ENCODE measurements at places on chromosomes 5 and 9.

- no peak for DNase-seq
These were observed 42.4 kb upstream of the MACIR start for GRCh38 chr5:103216137-103216536.

DNA sequence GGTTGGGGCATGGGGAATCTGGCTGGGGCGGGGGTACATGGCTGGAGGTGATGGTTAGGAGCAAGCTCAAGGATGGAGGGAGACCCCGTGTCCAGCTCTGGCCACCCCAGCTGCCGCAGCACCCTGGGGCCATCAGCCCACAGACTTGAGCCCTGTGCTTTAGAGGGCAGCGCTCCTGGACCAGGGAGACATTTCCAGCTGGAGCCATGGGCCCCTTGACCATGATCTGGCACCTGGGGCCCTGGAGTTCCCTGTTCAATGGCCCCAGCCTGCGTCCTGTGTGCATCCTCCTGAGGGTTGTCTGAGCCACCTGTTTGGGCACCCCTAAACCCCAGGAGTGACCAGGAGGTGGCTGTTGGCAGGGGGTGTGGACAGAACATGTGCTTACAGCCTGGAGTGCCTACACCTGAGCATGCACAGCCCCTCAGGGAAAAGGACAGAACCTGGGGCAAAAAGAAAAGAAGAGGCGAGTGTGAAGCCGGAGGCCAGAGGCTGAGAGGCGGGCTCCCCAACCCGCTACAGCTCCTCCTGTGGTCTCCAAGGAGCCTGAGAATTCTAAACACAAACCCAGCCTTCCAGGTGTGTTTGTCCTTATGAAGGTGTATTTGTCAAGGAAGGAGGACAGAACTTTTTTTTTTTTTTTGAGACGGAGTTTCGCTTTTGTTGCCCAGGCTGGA lies 126.7 kb downstream of the C9orf50 start:
- no peak for DNase-seq

GRCh38 chr9:124541824-124542223 lies 34.6 kb upstream of the NR5A1 start:
- no peak for DNase-seq

DNA sequence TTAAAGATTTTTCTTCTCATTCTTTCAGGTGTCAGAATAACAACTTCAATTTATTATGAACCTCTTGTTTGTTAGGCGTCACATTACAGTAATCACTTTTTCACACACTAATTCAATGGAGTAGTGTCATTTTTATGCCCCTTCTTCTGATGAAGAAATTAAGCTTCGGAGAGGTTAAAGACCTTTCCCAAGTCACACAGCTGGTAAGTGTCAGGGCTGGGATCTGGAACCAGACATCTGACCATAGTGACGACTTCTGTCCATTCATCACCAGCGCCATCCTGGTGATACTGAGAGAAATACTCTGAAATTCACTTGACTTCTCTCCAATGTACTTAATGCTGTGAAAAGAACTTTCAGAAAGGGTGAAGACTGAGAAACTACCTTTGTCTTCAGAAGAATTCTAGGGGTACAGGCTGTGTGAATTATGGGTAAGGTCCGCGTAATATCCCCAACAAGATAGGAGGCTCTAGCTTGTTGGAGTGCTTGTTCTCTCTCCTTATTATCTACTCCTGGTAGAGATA lies 173.8 kb downstream of the GAS1 start:
- DNase-seq: no peak

- no peak for DNase-seq
These were observed 349.6 kb upstream of the IRX2 start for GRCh38 chr5:3100921-3101551.

DNA sequence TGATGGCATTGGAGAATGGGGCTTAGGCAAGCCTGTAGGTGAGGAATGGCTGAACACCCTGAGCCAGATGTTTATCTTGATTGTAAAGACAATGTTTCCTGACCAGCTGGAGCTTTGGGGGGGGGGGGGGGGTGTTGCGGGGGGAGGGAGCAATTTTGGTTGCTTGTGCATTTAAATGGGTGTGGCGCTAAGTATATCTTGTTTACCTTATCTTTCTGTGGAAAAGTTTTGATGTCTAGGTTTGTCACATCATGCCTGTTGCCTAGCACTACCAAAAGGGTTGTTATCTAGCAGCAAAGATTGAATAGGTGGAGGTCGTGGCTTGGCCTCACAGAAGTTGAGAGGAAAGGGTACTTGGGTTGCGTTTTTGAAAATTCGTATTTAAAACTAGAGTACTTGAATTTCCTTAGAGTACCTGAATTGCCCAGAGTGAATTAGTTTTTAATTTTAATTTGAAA lies 1.3 kb downstream of the SMAD5 start:
- no peak for DNase-seq

DNA sequence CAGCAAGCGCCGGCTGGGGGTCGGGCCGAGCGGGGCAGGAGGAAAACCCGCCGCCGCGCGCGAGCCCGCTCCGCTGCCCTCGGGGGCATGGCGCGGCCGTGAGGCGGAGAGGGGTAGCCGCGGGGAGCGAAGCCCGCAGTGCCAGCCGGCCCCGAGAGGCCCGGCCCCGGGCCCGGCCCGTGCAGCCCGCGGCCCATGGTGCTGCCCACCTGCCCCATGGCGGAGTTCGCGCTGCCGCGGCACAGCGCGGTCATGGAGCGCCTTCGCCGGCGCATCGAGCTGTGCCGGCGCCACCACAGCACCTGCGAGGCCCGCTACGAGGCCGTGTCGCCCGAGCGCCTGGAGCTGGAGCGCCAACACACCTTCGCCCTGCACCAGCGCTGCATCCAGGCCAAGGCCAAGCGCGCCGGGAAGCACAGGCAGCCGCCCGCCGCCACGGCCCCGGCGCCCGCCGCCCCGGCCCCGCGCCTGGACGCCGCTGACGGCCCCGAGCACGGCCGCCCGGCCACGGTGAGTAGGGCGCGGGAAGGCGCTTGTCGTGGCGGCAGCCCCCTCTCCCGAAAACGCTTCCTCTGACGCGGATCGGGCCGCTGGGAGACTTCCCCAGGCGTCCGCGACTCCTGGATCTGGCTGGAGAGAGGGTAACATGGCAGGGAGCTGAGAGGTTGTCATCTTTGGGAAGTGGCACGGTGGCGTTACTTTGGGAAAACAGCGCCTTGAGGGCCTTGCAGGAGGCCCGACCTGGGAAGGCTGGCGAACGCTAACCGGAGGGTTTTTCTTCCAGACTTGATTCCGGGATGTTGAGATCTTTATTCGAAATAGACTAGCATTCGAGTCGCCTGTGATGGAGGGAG lies 523 bp downstream of the MAML1 start:
- peak; percentile 19 for DNase-seq

DNA sequence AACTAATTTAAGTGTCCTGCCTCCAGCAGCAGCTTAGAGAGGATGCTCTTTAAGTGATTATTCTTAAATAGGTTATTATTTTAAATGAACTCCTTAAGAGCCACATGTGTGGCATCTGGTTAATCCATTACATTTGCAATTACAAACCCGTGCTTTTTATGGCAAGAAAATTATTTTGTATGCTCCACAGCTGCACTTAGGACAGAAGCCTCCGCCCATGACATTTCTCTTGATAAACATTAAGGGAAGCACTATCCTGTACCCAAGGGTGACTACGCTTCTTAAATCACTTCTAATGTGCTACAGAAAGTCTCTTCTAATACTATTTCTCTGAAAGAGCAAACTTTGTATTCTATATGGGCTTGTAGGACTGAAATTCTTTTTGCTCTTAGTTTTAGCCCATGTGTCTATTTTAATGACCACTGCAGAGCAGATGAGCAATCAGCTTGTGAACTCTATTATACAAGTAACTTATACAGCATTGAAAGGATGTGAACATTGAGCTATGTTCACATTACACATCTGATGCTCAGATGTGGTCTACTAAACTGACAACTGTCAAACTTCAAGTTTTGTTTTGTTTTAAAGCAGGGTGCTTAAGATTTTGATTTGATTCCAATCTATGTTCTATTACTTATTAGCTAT lies 223.4 kb downstream of the COX7C start:
- DNase-seq: no peak

DNA sequence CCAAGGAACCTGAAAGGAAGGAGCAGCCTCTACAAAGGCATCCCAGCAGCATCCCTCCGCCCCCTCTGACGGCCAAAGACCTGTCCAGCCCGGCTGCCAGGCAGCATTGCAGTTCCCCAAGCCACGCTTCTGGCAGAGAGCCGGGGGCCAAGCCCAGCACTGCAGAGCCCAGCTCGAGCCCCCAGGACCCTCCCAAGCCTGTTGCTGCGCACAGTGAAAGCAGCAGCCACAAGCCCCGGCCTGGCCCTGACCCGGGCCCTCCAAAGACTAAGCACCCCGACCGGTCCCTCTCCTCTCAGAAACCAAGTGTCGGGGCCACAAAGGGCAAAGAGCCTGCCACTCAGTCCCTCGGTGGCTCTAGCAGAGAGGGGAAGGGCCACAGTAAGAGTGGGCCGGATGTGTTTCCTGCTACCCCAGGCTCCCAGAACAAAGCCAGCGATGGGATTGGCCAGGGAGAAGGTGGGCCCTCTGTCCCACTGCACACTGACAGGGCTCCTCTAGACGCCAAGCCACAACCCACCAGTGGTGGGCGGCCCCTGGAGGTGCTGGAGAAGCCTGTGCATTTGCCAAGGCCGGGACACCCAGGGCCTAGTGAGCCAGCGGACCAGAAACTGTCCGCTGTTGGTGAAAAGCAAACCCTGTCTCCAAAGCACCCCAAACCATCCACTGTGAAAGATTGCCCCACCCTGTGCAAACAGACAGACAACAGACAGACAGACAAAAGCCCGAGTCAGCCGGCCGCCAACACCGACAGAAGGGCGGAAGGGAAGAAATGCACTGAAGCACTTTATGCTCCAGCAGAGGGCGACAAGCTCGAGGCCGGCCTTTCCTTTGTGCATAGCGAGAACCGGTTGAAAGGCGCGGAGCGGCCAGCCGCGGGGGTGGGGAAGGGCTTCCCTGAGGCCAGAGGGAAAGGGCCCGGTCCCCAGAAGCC lies 30.8 kb downstream of the CD180 start:
- DNase-seq: no peak

DNA sequence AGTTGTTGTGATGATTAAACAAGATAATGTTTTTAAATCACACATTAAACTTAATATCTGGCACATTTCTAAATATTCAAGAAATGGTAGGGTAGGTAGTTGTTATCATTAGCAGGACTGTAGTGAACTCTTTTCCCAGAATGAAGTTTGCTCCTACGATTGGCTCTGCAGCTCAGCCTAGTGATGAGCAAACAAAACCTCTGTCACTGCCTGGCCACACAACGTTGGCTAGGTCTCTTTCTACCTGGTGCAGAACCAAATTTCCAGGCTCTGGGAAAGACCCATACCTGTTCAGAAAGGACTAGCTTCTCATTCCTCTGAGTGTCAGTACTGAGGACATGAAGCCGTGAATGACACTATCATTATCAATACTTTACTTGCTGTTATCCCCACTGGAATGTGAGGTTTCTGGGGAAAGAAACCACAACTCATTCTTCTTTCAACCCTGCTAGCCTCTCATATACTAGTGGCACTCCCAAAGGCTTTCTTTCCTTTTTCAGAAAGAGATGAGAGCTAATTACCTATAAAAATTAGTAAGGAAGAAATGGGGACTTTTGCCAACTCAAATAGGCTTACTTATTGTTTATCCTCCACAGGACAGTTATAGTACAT lies 219.3 kb upstream of the TRIM32 start:
- DNase-seq: no peak

GRCh38 chr5:77958642-77959330 lies 182.6 kb upstream of the TBCA start:
- DNase-seq: no peak

GRCh38 chr5:6791031-6791430 lies 77.8 kb downstream of the TENT4A start:
- no peak for DNase-seq

DNA sequence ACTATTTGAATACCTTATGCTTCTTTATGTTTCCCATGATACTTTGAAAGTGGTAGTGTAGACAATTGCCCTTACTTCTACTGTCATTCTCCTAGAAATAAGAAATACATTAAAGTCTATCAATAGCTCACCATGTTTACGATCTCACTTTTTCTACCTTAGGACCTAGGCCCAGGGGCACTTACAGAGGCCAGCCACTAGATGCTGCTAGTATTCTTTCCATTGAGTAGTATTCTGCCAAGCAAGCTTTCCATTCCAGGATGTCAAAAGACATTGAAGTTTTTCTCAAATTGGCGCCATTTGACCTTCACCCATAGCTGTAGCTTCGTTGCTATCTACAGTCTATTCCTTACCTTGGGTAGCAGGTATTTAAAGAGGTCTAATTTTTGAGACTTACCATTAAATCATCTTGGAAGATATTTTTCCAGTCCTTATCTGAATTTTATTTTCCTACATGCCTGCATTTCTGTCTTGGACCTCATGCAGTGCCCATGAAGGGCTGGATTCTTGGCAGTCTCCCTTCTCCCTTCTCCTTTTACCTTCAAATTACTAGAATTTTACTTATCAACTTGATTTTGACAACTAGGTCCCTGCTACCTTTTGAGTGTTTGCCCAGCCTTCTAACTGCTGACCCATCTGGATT lies 246.0 kb upstream of the NUDT12 start:
- no peak for DNase-seq

GRCh38 chr5:554284-554988 lies 30.2 kb upstream of the SLC9A3 start:
- no peak for DNase-seq

- DNase-seq: no peak
These were observed 132.7 kb downstream of the PDE4D start for GRCh38 chr5:59760785-59761348.

DNA sequence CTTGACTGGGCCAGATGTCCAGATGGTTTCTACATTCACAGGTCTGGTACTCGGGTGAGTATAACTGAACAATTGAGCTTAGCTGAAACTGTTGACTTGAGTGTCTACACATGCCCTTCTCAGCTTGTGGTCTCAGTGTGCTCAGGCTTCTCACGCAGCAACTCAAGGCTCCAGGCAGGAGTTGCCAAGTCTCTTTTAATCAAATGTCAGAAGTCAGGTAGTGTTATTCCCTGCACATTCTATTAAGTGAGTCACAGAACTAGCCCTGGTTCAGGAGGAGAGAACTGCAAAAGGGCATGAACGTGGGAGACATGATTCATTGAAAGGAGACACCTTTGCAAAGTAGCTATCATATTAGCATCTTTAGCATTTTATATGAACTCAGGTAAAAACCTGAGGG lies 199.3 kb upstream of the ACTBL2 start:
- no peak for DNase-seq

- no peak for DNase-seq
These were observed 107.9 kb downstream of the RXRA start for GRCh38 chr9:134433909-134434882.

DNA sequence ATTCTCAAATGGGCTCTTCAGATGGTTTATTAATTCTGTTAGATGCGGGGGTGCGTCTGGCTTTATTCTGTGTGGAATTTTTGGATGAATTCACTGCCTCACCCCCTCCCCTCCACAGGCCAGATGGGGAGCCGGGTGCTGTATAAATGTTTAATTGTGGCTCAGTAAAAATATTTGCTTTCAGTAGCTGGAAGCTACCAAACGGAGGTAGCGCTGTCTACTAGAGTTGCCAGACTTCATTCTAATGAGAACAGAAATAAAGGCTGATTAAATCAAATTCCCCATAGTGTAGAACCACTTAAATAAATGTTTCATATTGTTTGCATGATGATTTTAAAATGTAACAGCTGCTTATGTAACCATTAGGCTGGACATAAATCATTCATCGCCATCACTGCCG lies 34.5 kb upstream of the KCNMB1 start:
- no peak for DNase-seq

Data from DMS79 (cell line).